ENCODE measurements at places on chromosomes 7 and 10.

- no peak for DNase-seq
These were observed 51.6 kb downstream of the PTPRZ1 start for GRCh38 chr7:121924269-121925186.

- no peak for DNase-seq
These were observed 19.0 kb downstream of the ADCY1 start for GRCh38 chr7:45593121-45593541.

GRCh38 chr10:70695241-70696030 lies 23.1 kb downstream of the ADAMTS14 start:
- no peak for DNase-seq

DNA sequence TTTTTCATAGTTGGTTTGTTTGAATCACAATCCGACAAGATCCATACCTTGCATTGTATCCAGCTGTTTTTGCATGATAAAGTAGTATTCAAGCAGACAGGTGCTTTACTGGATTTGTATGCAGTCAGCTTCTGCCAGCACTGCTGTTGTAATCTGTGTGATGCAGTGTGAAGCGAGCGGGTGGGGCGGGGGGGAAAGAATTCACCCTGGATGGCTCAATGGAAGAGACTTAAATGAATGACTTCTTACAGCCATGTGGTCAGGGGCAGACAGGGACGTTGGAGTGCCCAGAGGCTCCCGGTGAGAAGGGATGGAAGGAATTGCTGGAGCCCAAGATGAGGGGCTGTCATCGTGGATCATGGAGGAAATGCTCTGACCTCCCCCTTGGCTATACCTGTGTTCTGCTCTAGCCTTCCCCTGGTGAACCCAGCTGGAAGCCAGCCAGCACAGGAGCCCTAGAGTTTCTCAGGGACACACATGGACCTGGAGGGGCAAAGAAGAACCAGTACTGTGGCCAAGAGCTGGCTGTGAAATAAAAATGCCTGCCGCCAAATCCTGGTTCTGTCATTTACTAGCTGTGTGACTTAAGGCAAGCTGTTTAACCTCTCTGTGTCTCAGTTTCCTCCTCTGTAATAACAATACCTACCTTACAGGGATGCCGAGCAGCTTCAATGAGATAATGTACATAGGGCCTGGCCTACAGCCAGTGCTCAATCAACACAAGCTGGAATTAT lies 14.1 kb downstream of the NFE2L3 start:
- no peak for DNase-seq
